GM13977 (cell line): ENCODE measurements at places on chromosomes 12 and 14.

DNA sequence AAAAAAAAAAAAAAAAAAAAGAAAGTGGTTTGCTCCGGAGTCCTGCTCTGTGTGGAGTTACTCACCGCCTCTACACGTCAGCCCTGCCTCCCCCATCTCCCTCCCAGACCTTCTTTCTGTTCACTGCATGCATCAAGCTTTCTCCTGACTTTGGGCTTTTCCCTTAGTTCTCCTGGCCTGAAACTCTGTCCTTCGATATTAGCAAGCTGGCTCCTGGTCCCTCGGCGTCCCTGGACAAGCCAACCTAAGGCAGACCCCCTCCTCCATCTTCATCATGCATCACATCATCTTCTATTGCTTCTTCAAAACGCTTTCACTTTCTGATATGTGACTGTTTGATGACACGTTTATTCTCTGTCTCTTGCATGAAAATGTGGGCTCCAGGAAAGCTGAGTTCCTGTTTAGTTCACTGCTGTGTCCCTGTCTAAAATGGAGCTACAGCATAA is 40.6 kb downstream of the SLC15A4 start:
- peak; percentile 72 for DNase-seq

GRCh38 chr14:22884738-22885523 is 1.9 kb downstream of the REM2 start:
- no peak for DNase-seq

DNA sequence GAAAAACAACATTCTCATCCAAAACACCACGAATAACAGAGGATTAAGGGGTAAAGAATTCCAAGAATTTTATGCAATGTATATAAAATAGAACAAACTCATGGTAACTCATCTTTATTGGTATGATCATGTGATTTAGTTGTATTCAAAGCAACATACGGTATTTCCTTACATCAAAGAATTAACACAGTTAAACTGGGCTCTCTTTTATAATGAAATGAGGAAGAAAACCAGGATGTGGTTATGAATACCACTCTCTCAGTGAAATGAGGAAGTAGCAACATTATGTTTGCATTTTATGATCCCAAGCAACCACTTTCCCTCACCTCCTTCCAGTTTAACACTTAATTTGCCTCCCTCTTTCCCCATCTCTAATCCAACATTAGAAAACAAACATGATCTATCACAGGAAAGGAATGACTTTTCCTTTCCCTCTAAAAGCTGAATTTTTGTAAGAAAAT is 22.9 kb downstream of the SPTLC2 start:
- peak; percentile 29 for DNase-seq

GRCh38 chr12:103401421-103401820 is 94.3 kb downstream of the C12orf42 start:
- DNase-seq: no peak

DNA sequence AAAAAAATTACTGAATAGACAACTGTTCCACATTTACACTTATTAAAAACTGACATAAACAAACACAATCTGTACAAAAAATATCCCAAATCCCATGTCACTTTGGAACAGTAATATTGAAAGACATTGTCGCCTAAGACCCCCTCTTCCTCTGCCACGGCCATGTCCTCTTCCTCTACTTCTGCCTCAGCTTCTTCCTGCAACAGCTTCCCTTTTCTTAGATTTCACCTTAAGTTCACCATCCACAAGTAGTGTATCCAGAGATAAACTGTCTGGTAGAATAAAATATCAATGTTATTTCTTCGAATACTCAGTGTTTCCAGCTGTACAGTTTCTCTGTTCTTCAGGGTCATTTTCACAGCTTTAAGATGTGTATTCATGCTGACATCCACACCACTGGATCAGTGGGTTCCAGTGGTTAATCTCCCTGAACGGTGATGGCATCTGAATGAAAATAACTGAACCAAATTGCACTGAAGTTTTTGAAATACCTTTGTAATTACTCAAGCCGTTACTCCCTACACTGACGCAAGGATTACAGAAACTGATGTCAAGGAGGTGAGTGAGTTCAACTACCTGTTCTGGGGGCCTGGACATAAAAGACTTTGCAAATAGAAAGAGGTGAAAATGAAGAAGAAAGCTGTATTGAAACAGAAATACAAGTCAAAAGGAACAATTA is 208.5 kb downstream of the C12orf50 start:
- DNase-seq: no peak

- no peak for DNase-seq
Observed at GRCh38 chr14:64757601-64758000, 53.4 kb downstream of the PLEKHG3 start.

- DNase-seq: no peak
Observed at GRCh38 chr14:89129570-89129969, 287.5 kb downstream of the FOXN3 start.

- DNase-seq: no peak
Observed at GRCh38 chr14:31159682-31160296, 47.8 kb downstream of the HECTD1 start.

DNA sequence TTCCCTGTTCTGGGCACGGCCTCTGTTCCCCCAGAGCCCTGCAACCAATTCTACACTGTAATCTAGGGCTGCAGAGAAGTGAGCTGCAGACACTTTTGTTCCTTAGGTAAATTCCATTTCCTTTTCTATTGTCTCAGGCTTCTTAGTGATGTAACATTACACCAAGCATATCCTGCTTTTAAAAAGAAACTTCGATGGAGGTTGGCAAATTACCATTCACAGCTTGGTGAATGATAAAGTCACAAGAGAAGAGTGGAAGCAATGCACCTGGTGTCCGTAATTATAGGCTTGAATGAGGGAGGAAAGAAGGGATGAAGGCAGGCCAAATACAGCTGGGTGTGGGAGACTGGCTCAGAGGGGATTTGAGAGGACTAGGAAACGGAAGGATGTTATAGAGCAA is 68.6 kb downstream of the PPM1A start:
- no peak for DNase-seq

GRCh38 chr14:34201909-34202637 is 251.2 kb upstream of the EGLN3 start:
- no peak for DNase-seq

GRCh38 chr14:67703997-67704396 is 2.3 kb downstream of the RDH12 start:
- no peak for DNase-seq

DNA sequence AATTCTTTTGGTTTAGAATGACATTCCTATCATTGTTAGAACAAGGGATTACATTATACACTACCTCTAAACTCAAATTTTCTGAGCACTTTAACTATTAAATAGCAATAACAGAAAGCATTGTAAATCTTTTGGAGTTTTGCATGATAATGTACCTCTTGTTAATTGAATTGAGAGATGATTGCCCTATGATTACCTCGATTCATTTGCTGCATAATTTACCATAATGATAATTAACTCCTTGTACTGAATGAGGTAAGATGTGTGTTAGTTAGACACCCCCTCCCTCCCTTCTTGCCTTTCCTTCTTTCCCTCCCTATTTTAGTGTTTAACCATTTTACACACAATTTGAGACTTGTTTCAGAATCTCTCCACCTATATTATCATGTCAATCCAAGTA is 469.2 kb downstream of the DIO2 start:
- DNase-seq: no peak

DNA sequence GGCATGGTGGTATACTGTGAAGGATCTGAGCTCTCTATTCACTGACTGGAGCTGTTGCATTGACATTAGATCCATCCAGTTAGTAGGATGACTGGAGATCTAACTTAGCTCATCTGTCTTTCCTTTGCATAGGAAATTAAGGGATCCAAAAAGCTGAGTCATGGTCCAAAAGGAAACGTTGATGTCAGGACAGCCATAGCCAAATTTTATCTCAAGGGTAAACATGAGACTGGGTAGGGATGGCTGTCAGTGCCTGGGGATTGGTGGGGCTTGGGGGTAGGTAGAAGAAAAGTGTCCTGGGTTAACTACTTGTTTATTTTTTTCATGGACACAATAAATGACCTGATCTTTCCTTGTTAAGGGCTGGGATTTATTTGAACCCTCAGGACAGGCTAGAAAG is 4.6 kb downstream of the FAM177A1 start:
- DNase-seq: no peak

DNA sequence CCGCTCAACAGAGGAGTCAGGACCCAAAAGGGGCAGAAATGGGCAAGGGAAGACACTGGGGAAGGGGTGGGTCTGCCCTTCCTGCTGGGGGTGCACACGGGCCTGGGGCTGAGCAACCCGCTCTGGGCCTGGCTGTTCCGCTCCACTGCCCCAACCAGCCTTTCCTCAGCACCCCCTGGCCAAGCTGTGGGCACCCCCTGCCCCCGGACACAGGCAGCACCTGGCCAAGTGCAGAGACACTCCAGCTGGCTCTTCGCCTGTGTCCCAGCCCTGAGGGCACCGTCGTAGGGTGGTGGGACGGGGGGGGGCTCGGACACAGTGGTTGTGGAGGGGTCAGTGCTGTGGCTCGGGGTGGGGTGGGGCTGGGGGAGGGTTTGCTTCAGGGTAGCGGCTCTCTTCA is 10.3 kb downstream of the PACS2 start:
- DNase-seq: no peak

GRCh38 chr12:26429070-26429691 is 233.8 kb downstream of the SSPN start:
- DNase-seq: no peak

DNA sequence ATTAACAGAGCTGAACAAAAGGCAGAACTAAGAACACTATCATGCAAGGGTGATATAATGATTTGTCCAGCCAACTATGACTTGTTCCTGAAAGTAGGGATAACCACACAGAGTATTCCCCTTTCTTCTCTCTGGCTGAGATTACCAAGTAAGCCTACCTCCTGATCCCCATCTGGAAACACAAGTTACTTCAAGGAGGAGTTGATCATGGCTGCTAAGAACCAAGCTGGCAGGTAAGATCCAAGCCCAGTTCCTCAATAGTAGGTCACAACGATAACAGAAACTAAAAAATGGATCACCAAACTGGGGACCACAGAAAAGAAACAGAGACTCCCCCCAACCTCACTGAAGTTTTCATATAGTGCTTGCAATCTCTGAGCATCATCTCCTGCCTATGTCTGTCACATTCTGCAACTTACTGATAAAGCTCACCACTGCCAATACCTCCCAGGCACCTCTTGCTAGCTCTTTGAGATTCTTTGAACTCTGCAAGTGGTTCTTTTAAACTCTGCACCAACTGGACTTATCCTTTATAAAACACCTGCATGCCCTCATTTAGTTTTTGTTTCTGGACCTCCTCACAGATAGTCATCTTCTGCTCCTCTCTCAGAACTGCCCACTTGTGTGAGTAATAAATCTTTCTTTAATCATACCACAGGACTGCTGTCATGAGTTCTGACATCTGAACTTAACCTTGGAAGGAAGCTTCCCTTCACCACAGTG is 76.6 kb downstream of the LRP6 start:
- no peak for DNase-seq

DNA sequence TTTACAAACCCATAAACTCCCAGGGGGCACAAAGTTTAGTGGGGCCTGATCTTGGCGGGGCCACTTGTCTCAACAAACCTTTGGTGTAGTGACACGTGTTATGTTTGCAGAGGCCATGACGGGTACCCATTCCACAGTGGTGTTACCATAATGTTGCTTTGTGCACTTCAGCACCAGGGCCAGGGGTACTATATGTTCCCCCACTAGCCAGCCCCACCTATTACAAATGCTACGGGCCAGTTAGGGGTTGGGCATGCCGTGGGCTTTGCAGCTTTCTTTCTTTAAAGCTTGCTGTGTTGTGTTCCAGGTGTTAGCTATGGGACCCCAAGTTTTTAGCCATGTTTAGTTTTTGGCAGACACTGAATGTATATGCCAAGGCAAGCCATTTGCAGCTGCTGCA is 30.8 kb upstream of the G2E3 start:
- no peak for DNase-seq

- peak; percentile 23 for DNase-seq
Observed at GRCh38 chr14:34018564-34019244, 67.8 kb upstream of the EGLN3 start.

GRCh38 chr12:64083285-64084210 is 138.5 kb downstream of the KICS2 start:
- DNase-seq: no peak

GRCh38 chr12:13165617-13166041 is 30.9 kb upstream of the EMP1 start:
- DNase-seq: peak; percentile 11

- DNase-seq: no peak
Observed at GRCh38 chr12:132476038-132476414, 13.9 kb upstream of the FBRSL1 start.

DNA sequence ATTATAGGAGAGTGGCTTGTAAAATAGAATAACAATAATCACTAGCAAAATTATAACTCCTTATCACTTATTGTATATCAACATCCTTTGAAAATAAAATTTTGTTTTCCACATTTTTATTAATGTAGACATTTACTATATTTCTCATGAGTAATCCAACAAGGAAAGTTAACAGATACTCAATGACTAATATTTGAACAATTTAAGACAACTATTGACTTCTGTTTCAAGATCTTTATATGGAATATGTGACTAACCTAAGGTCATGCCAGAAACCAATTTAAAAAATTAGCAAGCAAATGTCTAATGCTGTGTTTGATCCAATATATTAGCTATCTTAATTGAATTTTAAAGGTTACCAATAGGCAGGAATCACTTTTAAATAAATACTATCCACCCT is 638.5 kb upstream of the FLRT2 start:
- no peak for DNase-seq

GRCh38 chr12:79873201-79873600 is 61.7 kb downstream of the PPP1R12A start:
- DNase-seq: no peak

DNA sequence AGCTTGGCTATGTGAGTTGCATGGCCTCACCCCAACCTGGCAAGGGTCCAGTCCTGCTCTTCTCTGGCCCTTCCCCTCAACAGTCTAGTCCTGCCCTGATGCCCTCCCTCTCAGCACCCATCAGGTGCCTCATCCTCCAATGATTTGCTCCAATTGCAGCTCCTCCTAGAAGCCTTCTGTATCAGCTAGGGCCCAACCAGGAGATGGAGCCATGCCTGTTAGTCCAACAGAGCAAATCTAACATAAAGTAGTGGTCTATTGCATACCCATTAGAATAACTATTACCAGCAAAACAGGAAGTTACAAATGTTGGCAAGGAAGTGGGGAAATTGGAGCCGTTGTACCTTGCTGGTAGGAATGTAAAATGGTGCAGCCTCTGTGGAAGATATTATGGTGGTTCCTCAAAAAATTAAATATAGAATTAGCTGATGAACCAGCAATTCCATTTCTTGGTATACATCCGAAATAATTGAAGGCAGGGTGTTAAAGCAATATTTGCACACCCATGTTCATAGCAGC is 163.5 kb downstream of the VRK1 start:
- no peak for DNase-seq

- no peak for DNase-seq
Observed at GRCh38 chr14:91284146-91284790, 39.8 kb upstream of the GPR68 start.
